ENCODE measurements at places on chromosomes 1 and 21.

- no peak for DNase-seq
Observed at GRCh38 chr1:12188115-12188514, 21.3 kb downstream of the TNFRSF1B start.

DNA sequence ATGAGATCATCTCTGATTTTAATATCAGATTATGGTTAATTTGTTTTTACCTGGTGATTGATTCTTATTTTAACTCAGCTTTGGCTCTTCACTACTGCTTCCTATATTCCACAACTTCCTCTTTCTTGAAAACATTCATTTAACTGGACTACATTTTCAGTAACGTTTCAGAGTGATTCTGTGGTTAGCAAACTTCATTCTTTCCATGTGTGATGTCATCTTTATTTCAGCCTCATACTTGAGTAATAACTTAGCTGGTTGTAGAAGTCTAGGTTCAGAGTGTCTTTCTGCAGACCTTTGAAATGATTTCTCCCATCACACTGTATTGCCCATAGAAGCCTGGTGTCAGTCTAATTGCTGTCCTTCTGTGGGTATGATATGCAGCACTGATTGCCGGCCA lies 36.0 kb upstream of the SLC35F3 start:
- no peak for DNase-seq

GRCh38 chr21:31184459-31184858 lies 146.2 kb upstream of the KRTAP19-8 start:
- no peak for DNase-seq

DNA sequence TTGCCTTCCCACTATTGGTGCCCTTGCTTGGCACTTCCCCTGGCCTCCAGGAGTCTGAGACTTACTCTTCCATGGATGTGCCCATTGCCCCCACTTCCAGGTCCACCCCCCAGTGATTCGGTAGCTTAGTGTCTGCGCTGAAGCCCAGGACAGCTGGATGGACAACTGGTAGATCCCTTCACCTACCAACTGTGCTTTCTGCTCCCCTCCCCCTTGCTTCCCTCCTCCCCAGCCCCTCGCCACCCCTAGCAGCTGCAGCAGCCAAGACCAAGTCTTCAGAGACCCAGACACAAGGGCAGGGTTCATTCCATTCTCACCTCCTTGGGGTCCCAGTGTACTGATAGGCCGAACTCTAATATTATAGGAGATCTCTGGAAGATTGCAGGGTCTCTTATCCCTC lies 6.9 kb downstream of the LMNA start:
- no peak for DNase-seq

DNA sequence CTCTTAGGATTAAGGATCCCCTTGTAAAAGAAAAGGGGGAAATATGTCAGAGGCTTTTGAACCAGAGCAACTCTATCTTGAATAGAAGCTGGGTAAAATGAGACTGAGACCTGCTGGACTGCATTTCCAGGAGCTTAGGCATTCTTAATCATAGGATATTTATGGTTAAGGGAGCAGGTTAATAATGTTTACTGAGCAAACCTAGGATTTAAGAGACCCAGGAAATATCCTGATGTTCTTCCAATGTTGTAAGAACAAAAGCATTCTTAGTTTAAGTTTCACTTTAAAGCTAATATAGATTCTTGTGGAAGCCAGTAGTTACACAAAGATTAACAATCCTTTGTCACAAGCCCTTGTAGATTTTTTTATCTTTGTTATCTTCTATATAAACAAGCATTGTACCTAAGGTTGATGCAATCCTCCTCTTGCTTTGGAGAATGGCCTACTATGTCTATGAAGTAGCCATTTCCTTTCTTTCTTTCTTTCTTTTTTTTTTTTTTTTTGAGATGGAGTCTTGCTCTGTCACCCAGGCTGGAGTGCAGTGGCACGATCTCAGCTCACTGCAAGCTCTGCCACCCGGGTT lies 570.2 kb upstream of the BEND5 start:
- no peak for DNase-seq

GRCh38 chr1:89936694-89937093 lies 58.2 kb upstream of the ZNF326 start:
- DNase-seq, result no peak

GRCh38 chr1:46181343-46182260 lies 5.3 kb upstream of the P3R3URF start:
- DNase-seq, result no peak

- DNase-seq, result no peak
Observed at GRCh38 chr1:239262538-239262937, 123.8 kb upstream of the CHRM3 start.

GRCh38 chr1:218171302-218171893 lies 113.7 kb upstream of the RRP15 start:
- peak; percentile 76 for DNase-seq

GRCh38 chr1:160004425-160004824 lies 27.4 kb downstream of the PIGM start:
- no peak for DNase-seq

- no peak for DNase-seq
Observed at GRCh38 chr1:162003830-162004215, 19.8 kb downstream of the OLFML2B start.

- DNase-seq, result no peak
Observed at GRCh38 chr1:185676969-185677368, 57.2 kb upstream of the HMCN1 start.

DNA sequence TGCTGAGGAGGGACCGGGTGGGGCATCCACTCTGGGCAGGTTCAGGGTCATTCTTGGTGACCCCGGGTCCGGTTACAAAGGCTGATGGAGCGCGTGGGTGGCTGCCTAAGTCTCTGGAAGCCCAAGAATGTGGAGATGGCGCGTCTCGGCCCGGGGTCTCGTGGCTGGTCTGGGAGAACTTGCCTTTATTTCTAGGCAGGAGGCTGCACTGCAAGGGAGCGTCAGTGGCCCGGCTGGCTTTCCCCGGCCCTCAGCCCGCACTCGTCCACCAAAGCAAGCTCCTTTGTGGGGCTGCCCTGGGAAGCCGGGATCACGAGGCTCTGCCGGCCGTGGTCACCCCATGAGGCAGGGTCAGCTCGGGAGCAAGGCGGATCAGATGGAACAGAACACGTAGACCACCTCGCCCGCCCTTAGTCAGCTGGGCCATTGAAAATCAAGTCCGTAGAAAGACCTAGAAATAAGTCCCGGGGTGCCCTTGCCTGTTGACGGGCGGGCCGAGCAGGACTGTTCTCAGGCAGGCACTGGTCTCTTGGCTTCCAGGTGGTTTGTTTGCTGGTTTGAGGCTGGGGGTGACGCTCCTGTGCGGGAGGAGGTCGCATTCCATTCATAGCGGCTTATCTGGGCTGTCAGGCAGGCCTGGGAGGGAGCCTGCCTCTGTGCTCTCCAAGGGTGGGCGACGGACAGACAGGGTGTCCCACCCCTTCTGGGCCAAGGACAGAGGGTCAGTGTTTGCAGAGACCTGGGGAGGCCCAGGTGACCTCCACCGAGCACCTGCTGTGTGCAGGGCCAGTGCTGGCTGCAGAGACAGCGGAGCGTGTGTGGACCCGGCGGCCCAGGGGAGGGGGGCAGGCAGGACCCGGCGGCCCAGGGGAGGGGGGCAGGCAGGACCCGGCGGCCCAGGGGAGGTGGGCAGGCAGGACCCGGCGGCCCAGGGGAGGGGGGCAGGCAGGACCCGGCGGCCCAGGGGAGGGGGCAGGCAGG lies 25.8 kb downstream of the COL18A1 start:
- no peak for DNase-seq

- no peak for DNase-seq
Observed at GRCh38 chr1:201476670-201477344, 7.8 kb upstream of the PHLDA3 start.

GRCh38 chr1:241181471-241181870 lies 175.5 kb downstream of the RGS7 start:
- no peak for DNase-seq

DNA sequence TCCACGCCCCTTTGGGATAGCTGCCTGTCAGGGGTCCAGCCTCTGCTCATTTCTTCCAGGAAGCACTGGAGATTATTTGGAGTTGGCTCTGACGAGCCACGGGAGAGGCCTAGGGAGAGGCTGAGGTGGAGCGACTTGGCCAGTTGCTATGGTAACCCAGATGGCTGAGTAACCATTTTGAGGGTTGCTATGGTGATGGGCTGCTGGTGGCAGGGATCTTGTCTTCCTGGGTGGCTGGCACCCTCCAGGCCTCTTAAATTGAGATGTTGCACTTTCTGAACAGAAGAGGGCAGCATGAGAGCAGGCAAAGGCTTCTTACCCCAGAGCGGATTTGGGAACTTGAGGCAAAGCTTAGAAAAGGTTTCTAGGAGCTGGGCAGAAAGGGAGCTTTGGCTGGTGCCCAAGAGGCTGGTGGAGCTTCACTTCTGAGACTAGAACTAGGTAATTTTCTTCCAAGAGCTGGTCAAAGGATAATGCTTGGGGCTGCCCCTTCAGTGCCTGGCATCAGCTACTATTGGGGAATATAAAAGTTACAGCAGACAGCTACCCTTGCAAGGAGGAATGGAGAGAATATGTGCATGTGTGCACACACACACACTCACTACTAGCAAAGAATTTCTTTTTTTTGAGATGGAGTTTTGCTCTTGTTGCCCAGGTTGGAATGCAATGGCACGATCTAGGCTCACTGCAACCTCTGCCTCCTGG lies 72.5 kb downstream of the NDUFS5 start:
- peak; percentile 95 for DNase-seq

DNA sequence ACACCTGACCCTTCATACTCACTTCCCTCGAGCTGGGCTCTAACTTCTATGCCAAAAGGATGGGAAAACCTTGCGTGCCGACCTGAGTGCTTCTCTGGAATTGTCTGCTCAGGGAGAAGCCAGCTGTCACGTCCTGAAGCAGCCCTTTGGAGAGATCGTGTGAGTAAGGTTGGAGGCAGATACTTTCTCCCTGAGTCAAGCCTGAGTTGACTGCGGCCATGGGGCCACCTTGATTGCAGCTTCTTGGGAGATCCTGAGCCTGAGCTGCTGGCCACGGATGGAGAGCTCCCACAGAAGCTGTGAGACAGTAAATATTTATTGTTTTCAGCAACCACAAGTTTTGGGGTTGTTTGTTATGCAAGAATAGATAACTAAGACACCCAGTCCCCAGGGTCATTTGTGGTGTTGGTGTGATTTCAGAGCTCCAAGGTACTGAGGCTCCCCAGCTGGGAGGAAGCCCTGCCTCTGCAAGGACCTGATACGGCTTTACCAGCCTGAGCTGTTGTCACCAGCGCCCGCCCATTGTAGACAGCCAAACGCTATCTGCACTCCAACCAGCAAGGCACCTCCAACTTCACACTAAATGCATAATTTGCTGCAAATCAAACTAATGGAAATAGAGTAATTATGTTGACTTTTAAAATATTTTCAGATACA lies 531.6 kb downstream of the PTPRU start:
- no peak for DNase-seq

- DNase-seq, result peak; percentile 7
Observed at GRCh38 chr1:61110554-61110953, 28.2 kb downstream of the NFIA start.

- DNase-seq, result no peak
Observed at GRCh38 chr1:57857809-57858208, 433.9 kb upstream of the DAB1 start.

- DNase-seq, result no peak
Observed at GRCh38 chr21:45511661-45512431, 30.4 kb downstream of the SLC19A1 start.

DNA sequence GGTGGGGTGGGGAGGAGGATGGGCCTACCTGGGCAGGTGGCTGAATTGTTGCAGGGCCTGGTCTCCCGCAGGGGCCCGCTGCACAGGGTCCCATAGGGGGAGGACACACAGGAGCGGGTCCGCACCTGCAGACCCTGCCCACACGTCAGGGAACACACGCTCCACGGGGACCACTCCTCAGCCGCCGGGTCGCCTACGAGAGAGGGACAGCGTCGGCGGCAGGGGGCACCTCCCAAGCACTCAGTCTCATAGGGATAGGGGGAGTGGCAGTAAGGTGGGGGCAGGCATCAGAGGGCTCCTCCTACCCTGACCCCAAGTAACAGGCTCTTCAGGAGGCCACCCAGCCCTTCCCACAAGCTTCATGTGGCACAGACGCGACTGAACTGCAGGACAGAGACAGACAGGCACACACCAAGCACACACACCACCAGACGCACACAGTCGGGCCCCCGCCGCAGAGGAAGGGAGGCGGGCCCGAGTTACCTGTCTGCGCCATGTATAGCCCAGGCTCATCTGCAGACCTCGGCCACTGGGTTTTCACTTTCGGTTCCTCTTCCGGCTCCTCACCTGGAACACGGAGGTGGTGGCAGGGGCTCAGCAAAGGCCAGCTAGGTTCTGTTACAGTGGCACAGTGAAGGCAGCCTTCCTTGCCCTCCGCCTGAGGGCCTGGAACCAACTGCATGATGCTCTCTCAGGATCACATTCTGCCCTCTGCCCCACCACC lies 19.8 kb downstream of the ADGRB2 start:
- DNase-seq, result no peak

GRCh38 chr1:228554107-228554506 lies 66.9 kb downstream of the RNF187 start:
- no peak for DNase-seq

DNA sequence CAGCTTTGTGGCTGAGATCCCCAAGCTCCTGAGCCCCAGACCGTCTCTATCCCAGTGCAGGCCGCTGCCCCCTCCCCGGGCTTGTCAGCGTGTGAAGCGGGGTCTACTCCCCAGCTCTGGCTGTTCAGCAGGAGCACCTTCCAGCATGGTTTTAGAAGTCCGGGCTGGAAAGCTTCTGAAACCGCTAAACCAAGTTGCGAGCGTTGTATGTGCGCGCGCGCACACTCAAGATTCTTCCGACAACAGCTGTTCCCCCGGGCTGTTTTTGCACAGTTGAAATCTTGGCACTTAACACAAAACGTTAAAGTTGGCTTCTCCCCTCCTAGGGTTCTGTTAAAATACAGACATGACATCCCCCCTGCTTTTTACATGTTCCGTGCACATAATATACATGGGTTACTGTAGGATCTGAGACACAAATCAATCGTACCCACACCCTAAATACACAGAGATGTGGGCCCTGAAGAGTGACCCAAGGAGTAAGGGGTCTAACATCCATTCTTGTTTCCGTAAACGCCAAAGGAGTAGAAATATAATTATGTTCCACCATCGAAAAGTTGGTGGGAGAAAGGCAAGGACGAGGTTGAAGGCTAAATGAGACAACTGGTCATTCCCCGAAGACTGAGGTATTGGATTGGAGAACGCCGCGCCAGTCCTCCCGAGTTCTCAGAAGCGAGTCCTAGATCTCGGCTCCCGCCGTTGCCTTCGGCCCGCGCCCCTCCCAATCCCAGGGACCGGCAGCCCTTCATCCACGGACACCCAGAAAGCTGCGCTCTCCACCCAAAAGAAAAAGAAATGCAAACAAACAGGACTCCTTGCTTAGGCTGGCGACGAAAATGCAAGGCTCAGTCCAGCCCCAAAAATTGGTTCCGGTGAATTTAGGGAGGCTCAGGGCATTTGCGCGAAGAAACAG lies 1.3 kb downstream of the TBX15 start:
- DNase-seq, result no peak
